ENCODE measurements at places on chromosomes 1 and 21. TPM values are rescaled to one million over a fixed set of nuclear protein-coding genes. Genes with fewer than 3 reads are reported as not detected.

THEM5 gene
- polyA plus RNA-seq, result not detected

PALMD gene
- 3.4 TPM for polyA plus RNA-seq

ASPM gene
- 3.2 TPM for polyA plus RNA-seq

GCSAML gene
- polyA plus RNA-seq, result not detected

RNF223 gene
- not detected for polyA plus RNA-seq

DENND2D gene
- 6.1 TPM for polyA plus RNA-seq

TNFAIP8L2 gene
- 1.7 TPM for polyA plus RNA-seq

RNU5D-1 gene
- polyA plus RNA-seq, result not detected

MSH4 gene
- not detected for polyA plus RNA-seq

ABCG1 gene
- polyA plus RNA-seq, result 31.4 TPM

SUSD4 gene
- 5.4 TPM for polyA plus RNA-seq

CLDN17 gene
- polyA plus RNA-seq, result not detected

KRTAP11-1 gene
- not detected for polyA plus RNA-seq

PODN gene
- 3.6 TPM for polyA plus RNA-seq

MINDY1 gene
- polyA plus RNA-seq, result 58.6 TPM

RGS4 gene
- polyA plus RNA-seq, result 50.7 TPM

PLA2G4A gene
- polyA plus RNA-seq, result 0.64 TPM

C1orf94 gene
- 3.4 TPM for polyA plus RNA-seq

F13B gene
- not detected for polyA plus RNA-seq

BRDT gene
- not detected for polyA plus RNA-seq

BLZF1 gene
- 4.8 TPM for polyA plus RNA-seq

NBPF4 gene
- not detected for polyA plus RNA-seq

All from brain (organoid and tissue), 16 donors.